ENCODE measurements at places on chromosomes 11 and 22. TPM values are rescaled to one million over a fixed set of nuclear protein-coding genes. Genes with fewer than 3 reads are reported as not detected.

Gene OR51B2
- not detected for total RNA-seq

Gene MS4A4E
- total RNA-seq, result not detected

Gene KCNK4
- not detected for total RNA-seq

Gene YPEL1
- total RNA-seq, result 3.2 TPM

Gene MMP27
- not detected for total RNA-seq

- no peak for DNase-seq
These were observed 152.9 kb upstream of the GRIA4 start for GRCh38 chr11:105456950-105457349.

- no peak for DNase-seq
These were observed 47.1 kb downstream of the CWC15 start for GRCh38 chr11:94926271-94926625.

- DNase-seq, result peak; percentile 14
These were observed 33.7 kb upstream of the SLC17A6 start for GRCh38 chr11:22304337-22304961.

DNA sequence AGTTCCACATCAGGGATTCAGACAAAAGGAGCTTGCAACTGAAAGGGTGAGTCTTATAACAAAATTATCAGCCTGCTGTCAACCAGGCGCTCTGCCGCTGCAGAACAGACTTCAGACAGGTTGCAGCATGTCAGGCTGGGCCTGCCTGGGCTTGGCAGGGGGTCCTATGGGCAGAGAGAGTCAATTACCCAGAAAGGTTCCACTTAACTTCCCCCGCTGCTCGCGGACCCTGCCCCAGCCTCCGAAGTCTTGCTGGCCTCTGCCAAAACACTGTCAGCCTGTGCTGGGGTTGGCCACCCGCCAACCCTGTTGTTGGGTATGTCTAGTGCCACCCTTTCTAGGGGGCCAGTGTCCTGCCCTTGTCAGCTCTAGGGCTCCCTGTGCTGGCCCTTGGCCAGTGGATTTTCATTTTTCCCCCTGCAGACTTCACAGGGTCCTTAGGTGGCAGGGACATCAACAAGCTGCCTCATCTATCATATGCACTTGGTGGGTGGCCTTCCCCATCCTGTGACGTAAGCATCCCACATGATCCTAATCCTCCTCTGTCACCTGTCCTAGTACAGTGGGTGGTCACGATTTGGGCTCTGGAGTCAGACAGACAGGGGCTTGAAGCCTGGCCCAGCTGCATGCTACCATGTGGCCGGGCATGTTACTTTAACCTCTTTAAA is 166.5 kb upstream of the CADM1 start:
- DNase-seq, result no peak

GRCh38 chr11:7898666-7899283 is 32.3 kb downstream of the OR10A6 start:
- no peak for DNase-seq

GRCh38 chr22:39839917-39840510 is 53.5 kb downstream of the ENTHD1 start:
- peak; percentile 24 for DNase-seq

GRCh38 chr11:75733431-75734107 is 15.9 kb downstream of the MOGAT2 start:
- no peak for DNase-seq

GRCh38 chr22:22840780-22841179 is 46.8 kb upstream of the IGLL5 start:
- no peak for DNase-seq
